ENCODE measurements at places on chromosomes 4 and X. TPM values are rescaled to one million over a fixed set of nuclear protein-coding genes. Genes with fewer than 3 reads are reported as not detected.
A peak's percentile ranks its signal among the peaks of the same experiment; 100 is the strongest.

- DNase-seq = no peak
Measured at GRCh38 chr4:81389720-81390119, 82.0 kb downstream of the RASGEF1B start.

- DNase-seq = peak; percentile 71
Measured at GRCh38 chr4:140071806-140072205, 82.2 kb downstream of the MAML3 start.

GBA3 gene
- total RNA-seq = not detected

DNA sequence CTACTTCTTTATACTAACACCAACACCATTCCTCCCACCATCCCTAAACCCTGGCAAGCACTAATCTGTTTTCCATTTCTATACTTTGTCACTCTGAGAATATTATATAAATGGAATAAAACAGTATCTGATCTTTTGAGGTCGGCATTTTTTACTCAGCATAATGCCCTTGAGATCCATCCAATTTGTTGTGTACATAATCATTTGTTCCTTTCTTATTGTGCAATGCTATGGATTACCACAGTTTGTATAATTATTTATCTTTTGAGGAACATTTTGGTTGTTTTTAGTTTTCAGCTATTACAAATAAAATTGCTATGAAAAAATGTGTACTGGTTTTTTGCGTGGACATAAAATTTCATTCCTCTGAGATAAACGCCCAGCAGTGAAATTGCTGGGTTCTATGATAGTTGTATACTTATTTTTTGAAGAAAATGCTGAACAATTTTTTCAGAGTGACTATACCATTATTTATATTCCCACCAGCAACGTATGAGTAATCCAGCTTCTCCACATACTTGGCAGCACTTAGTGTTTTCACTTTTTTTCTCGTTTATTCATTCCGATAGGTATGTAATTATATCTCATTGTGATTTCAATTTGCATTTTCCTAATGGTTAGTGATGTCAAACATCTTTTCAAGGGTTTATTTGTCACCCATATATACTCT lies 154.3 kb upstream of the DCAF8L1 start:
- no peak for DNase-seq

NEK1 gene
- 10.2 TPM for total RNA-seq

- no peak for DNase-seq
Measured at GRCh38 chr4:176775338-176775737, 17.4 kb downstream of the VEGFC start.

GRCh38 chr4:21879187-21879586 lies 69.4 kb downstream of the KCNIP4 start:
- no peak for DNase-seq

- DNase-seq = no peak
Measured at GRCh38 chr4:37935026-37935425, 25.2 kb upstream of the PTTG2 start.

DNA sequence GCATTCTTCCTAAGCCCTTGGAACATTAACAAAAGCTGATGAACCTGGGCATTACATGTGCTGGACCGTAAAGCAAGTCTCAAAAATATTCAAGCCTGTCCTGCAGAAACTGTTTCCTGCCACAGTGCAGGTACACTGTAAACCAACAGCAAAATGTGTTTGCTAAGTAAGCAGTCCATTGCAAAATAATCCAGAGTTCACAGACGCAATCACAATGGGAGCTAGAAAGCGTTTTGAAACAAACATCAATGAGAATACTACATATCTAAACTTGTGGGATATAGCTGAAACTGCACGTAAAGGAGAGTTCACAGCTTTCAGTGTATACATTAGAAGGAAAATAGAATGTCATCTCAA lies 61.6 kb downstream of the RGS12 start:
- no peak for DNase-seq

GRCh38 chr4:76197031-76197743 lies 16.4 kb downstream of the SCARB2 start:
- no peak for DNase-seq

ADRA2C gene
- total RNA-seq = not detected

HPGD gene
- total RNA-seq = 10.4 TPM

GRCh38 chrX:125150231-125150630 lies 169.4 kb upstream of the TEX13C start:
- no peak for DNase-seq

- no peak for DNase-seq
Measured at GRCh38 chr4:84470204-84470785, 28.8 kb downstream of the NKX6-1 start.

- DNase-seq = no peak
Measured at GRCh38 chrX:15059474-15059873, 186.3 kb downstream of the MOSPD2 start.

- DNase-seq = no peak
Measured at GRCh38 chr4:123943976-123944375, 547.4 kb downstream of the SPRY1 start.

NDUFB11 gene
- total RNA-seq = 53.2 TPM

DNA sequence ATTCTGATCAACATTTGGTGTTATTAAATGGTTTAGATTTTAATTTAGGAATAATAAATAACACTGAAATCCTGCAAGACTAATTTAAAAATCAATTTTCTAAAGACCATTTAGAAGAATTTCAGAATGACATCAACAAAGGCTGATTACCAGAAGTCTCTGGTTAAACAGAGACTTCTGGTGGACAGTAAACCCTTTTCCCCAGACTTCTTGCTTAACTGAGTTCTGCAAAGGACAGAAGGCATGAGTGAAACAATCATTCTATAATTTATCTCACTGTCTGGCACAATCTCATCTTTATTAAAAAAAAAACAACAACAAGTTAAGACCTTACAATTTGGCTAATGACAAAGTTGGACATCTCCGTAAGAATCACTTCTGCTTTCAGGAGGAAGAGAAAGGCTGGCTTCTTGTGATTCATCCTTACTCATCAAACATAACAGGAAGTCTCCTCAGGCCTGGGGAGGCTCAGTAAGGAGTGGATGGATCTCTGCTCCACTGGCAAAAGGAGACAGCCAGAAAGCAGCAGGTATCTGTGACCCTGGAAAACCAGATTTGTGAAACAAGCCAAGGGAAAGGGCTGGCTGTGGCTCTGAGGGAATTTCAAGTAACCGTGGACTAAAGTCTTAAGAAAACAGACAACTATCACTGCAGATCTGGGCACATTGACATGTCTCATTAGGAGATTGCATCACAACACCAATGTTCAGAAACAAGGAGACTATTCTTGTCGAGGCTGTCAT lies 908 bp upstream of the TLR6 start:
- peak; percentile 39 for DNase-seq

DMRTC1B gene
- 2.0 TPM for total RNA-seq

DNA sequence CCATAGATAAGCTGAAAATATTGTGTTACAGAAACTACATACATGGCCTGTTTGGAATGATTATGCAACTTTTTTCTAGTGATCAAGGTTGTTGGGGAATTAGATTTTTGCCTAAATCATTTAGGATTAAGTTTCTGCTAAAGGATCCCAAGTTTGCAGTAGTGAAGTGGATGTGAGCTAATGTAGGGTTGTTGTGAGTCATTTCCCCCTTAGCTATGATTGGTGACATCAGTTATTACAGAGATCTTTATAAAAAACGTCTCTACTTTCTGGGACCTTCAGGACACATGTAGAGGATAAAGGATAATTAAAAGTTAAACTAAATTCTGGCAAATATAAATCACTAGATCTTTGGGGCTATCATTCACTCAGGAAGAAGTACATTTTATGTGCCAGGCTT lies 133.3 kb downstream of the GATB start:
- no peak for DNase-seq

DNA sequence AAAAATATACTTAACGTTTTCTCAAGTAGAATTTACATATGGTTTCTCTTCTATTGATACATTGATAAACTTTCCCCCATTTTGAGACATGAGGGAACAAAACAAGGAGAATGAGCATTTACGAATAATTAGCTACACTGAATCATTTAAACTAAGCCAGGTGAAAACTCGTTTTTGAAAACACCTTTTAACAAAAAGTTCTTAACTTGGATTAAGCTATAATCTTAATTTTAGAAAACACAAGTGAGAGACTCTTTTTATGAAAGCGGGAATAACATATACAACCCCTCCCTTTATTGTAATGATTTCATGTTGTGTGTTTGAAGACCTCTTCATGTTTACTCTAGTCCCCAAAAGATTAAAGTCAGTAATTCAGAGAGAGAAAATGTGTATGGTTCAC lies 20.1 kb downstream of the PDLIM3 start:
- DNase-seq = no peak

MAGEA11 gene
- total RNA-seq = not detected

GRCh38 chr4:17717301-17717700 lies 64.1 kb downstream of the FAM184B start:
- no peak for DNase-seq

DNA sequence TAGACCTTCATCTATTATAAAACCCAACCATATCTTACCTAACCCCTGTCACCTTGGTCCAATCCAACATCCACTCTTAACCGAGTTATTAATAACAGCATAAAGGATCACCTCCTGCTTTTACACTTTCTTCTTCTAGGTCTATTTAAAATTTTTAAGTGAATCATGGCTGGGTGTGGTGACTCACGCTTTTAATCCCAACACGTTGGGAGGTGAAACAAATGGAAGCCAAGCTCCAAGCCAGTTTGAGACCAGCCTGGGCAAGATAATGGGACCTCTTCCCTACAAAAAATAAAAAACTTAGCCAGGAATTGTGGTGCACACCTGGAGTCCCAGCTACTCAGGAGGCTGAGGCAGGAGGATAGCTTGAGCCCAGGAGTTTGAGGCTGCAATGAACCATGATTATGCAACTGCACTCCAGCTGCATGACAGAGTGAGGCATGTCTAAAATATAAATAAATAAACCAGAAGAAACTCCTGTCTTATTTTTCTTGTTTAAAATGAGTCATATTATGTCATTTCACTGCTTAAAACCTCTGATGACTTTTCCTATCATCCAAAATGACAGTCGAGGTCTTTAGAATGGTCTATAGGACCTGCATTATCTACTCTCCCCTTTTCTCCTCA lies 188.4 kb downstream of the GASK1B start:
- no peak for DNase-seq

- no peak for DNase-seq
Measured at GRCh38 chr4:21002976-21003375, 302.7 kb downstream of the PACRGL start.

DNA sequence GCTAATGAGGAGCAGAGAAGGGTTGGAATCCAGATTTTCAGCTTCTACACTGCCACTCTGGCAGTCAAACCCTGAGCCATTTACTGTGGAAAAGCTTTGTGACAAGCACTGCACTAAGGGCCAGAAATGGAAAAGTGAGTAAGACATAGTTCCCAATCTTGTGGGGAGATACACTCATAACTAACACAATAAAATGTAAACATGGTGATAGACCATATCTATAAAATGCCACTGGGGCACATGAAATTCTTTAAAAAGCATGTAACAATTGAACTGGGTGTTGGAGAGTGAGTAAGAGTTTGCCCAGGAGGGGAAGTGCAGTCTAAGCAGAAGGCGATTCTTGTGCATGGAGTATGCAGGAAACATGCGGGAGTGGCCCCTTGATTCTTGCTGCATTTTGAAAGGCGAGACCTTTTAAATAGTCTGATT lies 32.0 kb upstream of the ANXA5 start:
- no peak for DNase-seq

LUZP4 gene
- not detected for total RNA-seq

LRAT gene
- not detected for total RNA-seq

All from CD4-positive, alpha-beta T cell (primary cell).